Frontal cortex (tissue), 4 donors: ENCODE measurements at places on chromosomes 2 and 18. TPM values are rescaled to one million over a fixed set of nuclear protein-coding genes. Genes with fewer than 3 reads are reported as not detected.

DNER gene
- 79.9 TPM for total RNA-seq

EN1 gene
- total RNA-seq = not detected

PTPRM gene
- total RNA-seq = 102 TPM

M1AP gene
- total RNA-seq = 0.41 TPM

HOXD13 gene
- not detected for total RNA-seq

NCKAP5 gene
- 9.0 TPM for total RNA-seq

PLCD4 gene
- total RNA-seq = 1.2 TPM

ASB18 gene
- total RNA-seq = 0.82 TPM

ACMSD gene
- not detected for total RNA-seq

PPP4R3B gene
- 121 TPM for total RNA-seq

SCYGR4 gene
- total RNA-seq = not detected

CMPK2 gene
- 10.2 TPM for total RNA-seq

GNLY gene
- total RNA-seq = not detected

DUSP19 gene
- total RNA-seq = 14.7 TPM

ANO7 gene
- total RNA-seq = 0.41 TPM

C2orf15 gene
- total RNA-seq = 4.5 TPM

FEV gene
- total RNA-seq = not detected

FOSL2 gene
- 20.0 TPM for total RNA-seq

CNGA3 gene
- 1.2 TPM for total RNA-seq

SERPINB11 gene
- total RNA-seq = not detected

OSR1 gene
- 3.7 TPM for total RNA-seq

FOXI3 gene
- 0.41 TPM for total RNA-seq

PUM2 gene
- 118 TPM for total RNA-seq

SLC40A1 gene
- 45.2 TPM for total RNA-seq

PAIP2B gene
- 20.4 TPM for total RNA-seq

NT5C1B gene
- not detected for total RNA-seq

TP53I3 gene
- total RNA-seq = 15.5 TPM

DOK6 gene
- 68.1 TPM for total RNA-seq

PKDCC gene
- total RNA-seq = 19.6 TPM

TDRD15 gene
- total RNA-seq = under 0.01 TPM

MC4R gene
- total RNA-seq = 3.3 TPM

ARID5A gene
- total RNA-seq = 1.6 TPM

FAM124B gene
- total RNA-seq = 8.2 TPM

CABYR gene
- 24.1 TPM for total RNA-seq

SOX11 gene
- total RNA-seq = 345 TPM

IL1F10 gene
- total RNA-seq = not detected

IL1B gene
- total RNA-seq = 0.41 TPM

TXNL1 gene
- 53.4 TPM for total RNA-seq

KLHL14 gene
- total RNA-seq = 53.0 TPM

GRB14 gene
- 15.1 TPM for total RNA-seq

OTOS gene
- total RNA-seq = 0.41 TPM

FAM136A gene
- 31.4 TPM for total RNA-seq

PRSS56 gene
- total RNA-seq = under 0.01 TPM

FLACC1 gene
- total RNA-seq = 2.4 TPM

KCNJ3 gene
- total RNA-seq = 13.9 TPM

FBXO41 gene
- total RNA-seq = 20.0 TPM

FBXO48 gene
- total RNA-seq = 0.82 TPM

CD207 gene
- not detected for total RNA-seq

RNPEPL1 gene
- total RNA-seq = 4.5 TPM

NOSTRIN gene
- total RNA-seq = 2.9 TPM

HOXD9 gene
- total RNA-seq = not detected

RGPD4 gene
- total RNA-seq = not detected

OXER1 gene
- not detected for total RNA-seq

IRS1 gene
- total RNA-seq = 11.8 TPM

ST8SIA3 gene
- total RNA-seq = 18.8 TPM

CXXC1 gene
- 35.5 TPM for total RNA-seq

TEKT4 gene
- total RNA-seq = under 0.01 TPM
